Left lung (tissue), 14 donors: ENCODE measurements at places on chromosomes 16 and 17. TPM values are rescaled to one million over a fixed set of nuclear protein-coding genes. Genes with fewer than 3 reads are reported as not detected.

The CDR2L gene
- 14.8 TPM for polyA plus RNA-seq

- DNase-seq = no peak
These were observed 2.2 kb downstream of the SP2 start for GRCh38 chr17:47898241-47898640.

DNA sequence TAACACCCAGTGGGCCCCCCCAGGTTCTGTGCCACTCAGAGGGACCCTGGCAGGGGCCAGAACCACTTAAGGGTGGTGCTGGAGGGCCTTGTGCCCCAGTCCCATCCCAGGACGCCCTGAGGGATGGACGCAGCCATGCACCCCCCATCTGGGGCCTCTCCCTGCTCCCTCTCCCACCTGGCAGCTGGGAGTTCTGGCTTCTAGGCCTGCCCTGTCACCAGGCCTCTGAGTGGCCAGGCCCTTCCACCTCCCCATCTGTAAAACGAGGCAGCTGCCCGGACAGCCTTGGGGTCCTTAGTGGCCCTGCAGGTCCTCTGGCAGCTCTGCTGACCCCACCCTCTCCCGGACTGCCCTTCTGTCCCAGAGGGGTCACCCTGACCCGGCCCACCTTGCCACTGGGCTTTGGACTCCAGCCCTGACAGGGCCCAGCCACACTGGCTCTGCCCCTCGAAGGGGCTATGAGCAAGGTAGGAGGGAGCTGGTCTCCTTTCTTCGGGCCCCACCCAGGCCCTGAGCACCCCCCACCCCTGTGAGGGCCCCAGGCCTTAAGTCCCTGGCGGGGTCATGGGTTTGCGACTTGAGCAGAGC, 12.3 kb downstream of the PAM16 start:
- DNase-seq = no peak

- DNase-seq = no peak
These were observed 1.5 kb downstream of the DLX3 start for GRCh38 chr17:49993423-49994060.

- DNase-seq = no peak
These were observed 24.6 kb upstream of the RPH3AL start for GRCh38 chr17:376936-377863.

The WSB1 gene
- 412 TPM for polyA plus RNA-seq

The IL34 gene
- polyA plus RNA-seq = 0.32 TPM

DNA sequence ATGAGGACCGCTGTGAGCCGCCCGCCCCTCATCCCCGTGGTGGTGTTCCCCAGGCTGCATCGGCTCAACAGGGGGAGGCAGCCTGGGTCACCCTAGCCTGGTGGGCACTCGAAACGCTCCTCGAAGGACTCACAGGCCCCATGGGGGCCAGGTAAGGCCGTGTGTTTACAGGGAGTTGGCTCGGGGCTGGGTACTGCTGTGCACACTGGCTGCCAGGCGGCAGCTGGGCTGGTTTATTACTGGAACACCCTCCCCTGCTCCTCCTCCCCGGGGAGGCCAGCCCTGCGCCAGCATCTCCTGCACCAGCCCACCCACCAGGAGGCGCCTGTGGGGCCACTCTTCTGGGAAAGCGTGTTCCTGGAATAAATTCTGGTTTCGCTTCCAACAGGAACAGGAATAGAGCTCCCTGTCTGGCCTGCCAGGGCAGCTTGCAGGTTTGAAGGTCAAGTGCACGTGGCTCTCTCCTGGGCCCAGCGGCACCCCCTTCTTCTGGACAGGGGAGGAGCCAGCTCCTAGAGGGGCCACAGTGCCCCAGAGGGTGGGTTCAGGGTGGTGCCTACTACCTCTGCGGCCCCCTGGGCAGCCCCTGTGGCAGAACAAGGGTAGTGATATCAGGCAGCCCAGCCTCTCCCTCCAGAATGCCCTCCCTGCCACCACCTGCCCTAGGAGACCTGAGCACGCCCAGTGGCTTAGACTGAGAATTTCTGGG, 11.3 kb downstream of the MCRIP1 start:
- peak; percentile 39 for DNase-seq

GRCh38 chr16:117379-118365, 20.8 kb downstream of the NPRL3 start:
- peak; percentile 53 for DNase-seq

- DNase-seq = no peak
These were observed 59.9 kb downstream of the LITAF start for GRCh38 chr16:11526655-11527350.

- no peak for DNase-seq
These were observed 6.9 kb upstream of the PRSS27 start for GRCh38 chr16:2726923-2727322.

GRCh38 chr16:23244122-23244521, 58.0 kb upstream of the SCNN1B start:
- DNase-seq = no peak

GRCh38 chr16:72787514-72788268, 260.2 kb downstream of the ZFHX3 start:
- DNase-seq = peak; percentile 85

The TP53TG3F gene
- not detected for polyA plus RNA-seq

GRCh38 chr16:3127745-3128144, 7.1 kb upstream of the ZNF213 start:
- DNase-seq = no peak

The CSH1 gene
- polyA plus RNA-seq = 0.26 TPM

- no peak for DNase-seq
These were observed 302.1 kb downstream of the MAP2K6 start for GRCh38 chr17:69716556-69716955.

The MAF gene
- 98.9 TPM for polyA plus RNA-seq

The NLE1 gene
- polyA plus RNA-seq = 23.0 TPM

GRCh38 chr17:17681744-17682292, 560 bp downstream of the RAI1 start:
- no peak for DNase-seq

DNA sequence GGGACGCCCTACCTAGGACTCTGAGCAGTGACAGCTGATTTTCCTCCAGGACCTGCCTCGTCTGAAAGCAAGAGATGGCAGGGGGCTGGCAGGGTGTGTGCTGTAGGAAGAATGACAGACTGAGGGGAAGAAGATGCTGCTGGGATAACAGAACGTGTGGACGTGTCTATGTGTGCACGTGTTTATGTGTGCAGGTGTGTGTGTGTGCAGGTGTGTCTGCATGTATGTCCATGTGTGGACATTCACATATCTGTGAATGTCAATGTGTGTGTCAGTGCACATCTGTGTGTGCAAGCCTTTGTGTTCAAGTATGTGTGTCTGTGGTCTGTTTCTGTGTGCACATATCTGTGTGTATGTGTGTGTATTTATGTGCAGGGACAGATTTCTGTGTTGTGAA, 132.5 kb downstream of the SDK2 start:
- DNase-seq = no peak

GRCh38 chr16:6897876-6898485, 434.7 kb upstream of the RBFOX1 start:
- no peak for DNase-seq

DNA sequence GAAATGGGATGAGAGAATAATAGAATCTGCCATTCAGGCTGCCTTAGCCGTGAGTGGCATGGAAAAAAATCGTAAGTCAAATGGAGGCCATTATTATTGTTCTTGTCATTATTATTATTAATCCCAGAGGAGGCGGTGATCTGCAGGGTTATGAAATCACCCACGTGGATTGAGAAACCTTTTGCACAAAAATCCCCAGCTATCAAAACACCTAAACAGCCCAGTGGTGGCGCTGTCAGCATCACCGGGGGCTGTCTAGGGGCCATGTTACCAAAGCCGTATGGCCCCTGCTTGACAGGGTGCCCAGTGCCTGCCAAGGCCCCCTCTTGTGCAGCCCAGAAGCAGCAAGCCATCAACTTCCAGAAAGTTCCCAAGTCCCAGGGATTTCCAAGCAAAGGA, 25.2 kb downstream of the CNGB1 start:
- no peak for DNase-seq

The PDE6G gene
- 4.2 TPM for polyA plus RNA-seq

DNA sequence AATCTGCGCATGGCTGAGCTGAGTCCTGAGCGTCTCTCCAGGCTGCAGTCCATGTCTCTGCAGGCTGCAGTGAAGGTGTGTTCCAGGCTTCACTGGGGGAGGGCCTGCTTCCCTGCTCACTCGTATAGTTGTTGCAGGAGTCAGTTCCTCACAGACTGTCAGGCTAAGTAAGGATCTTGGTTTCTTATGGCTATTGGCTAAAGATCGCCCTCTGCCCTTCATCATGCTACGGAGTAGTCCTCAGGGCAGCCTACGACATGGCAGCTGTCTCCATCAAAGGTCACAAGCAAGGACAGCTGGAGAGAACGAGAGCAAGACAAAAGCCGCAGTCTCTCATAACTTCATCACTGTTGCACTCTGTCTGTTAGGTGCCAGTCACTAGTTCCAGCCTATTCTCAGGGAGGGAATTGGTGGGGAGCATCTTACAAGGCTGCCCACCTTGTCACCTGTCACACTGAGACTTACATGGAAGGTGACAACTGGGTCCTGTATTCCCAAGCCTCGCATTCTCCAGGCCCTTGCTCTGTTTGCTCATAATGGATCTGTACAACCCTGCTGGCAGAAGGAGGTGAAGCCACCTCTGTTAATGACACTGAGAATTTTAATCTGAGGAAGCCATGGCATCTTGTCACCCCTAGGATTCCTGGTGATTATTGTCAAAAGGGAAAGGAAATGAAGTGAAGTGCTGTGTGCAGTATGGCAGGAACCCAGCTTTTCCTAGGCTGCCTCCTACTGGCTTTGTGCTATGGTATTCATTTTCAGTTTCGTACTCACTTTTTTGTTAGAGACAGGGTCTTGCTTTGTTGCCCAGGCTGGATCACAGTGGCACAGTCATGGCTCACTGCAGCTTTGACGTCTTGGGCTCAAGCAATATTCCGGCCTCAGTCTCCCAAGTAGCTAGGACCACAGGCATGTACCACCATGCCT, 43.4 kb downstream of the MFSD11 start:
- DNase-seq = no peak

DNA sequence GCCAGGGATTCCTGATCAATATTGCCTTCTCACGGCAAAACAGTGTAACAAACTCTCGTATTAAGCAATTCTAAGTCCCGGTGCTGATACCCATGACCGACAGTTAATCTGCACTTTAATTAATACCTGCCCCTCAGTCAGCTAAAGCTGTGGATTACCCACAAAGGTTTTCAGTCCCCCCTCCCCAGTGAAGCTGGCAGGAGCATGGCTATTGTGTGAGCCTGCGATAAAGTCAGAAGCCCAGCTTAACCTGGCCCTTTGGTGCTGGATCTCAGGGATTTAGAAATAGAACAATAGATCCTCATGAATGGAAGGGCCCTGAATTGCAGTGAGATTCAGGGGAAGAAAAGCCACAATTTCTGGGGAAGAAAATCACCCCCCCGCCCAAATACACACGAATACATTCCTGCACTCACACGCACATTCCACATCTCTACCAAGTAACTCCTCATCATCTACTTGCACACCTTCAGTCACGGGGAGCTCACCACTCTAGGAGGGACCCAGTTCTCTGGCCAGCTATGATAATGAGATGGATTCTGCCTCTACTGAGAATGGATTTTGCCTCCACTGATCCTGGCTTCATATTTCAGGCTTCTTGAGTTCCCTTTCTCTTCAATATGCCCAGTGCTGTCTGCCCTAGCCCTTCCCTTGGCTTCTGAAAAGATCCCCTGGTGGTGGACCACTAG, 102.6 kb downstream of the WSCD1 start:
- DNase-seq = no peak

The ST6GALNAC2 gene
- 4.4 TPM for polyA plus RNA-seq

DNA sequence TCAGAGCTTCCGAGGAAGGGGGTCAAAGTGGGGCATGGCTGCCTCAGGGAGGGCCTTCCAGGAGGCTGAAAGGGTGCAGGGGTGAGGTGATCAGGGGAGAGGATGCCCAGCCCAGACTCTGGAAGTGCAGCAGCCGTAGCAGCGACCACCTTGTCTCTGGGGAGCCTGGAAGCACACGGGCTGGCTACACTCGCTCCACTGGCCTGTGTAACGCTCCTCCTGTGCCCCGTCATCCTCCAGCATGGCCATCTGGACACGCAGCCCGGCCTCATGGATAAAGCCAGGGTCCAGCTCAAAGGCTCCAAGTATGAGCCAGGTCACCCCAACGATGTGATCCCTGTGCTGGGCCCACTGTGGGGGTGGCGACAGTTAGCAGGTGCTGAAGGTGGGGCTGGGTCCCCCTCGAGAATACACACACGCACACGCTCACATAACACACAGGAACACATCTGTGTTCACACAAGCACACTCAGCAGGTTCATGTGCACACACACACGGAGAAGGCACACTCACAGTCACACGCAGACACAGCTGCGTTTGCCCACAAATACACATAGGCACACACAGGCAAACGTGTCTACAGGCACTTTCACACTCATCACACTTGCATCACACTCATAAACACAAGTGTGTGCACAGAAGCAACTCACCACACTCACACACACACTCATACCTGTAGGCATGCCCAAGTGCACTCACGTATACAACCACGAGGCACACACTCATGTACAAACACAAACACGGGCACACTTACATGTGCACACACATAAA, 19.3 kb downstream of the POLR3K start:
- DNase-seq = no peak

The CTRB1 gene
- polyA plus RNA-seq = 0.20 TPM

DNA sequence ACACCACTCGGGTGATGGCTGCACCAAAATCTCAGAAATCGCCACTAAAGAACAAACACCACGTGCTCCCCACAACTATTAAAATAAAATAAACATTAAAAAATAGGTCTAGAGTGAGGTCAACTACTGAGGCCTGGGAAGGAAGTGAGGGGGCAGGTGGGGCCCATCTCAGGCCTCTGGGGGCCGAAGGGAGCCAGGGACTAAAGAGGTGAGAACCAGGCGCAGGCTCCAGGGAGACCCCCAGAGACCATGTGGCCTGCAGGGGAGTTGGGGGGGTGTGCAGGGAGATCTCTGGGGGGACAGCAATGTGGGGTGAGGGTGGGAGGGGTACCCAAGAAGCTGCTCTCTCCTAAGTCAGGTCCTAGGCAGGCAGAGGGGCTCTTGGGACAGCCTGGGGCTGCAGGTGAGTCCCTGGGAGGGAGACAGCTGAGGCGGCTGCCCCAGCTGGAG, 111.3 kb upstream of the SMURF2 start:
- no peak for DNase-seq

- DNase-seq = peak; percentile 50
These were observed 19.2 kb downstream of the FMNL1 start for GRCh38 chr17:45240905-45241327.

The KRT39 gene
- not detected for polyA plus RNA-seq

- no peak for DNase-seq
These were observed 69.8 kb downstream of the SLC39A11 start for GRCh38 chr17:73022694-73023093.

DNA sequence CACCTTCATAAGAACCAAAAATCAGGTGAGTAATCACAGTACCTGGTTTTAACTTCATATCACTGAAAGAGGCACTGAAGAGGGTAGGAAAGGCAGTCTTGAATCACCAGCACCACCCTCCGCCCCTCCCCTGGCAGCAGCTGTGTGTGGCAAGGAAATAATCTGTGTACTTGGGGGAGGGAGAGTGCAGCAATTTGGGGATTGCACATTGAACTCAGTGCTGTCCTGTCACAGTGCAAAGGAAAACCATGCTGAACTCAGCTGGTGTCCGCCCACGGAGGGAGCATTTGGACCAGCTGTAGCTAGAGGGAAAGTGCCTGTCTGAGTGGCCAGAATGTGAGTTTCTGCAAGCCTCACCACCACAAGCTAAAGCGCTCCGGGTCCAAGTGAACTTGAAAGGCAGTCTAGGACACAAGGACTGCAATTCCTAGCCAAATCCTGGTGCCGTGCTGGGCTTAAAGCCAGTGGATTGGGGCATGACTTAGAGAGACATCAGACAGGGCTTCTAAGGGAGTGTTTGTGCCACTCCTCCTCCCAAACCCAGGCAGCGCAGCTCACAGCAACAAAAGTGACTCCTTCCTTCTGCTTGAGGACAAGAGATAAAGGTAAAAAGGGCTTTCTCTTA, 39.7 kb upstream of the ALDH3A1 start:
- no peak for DNase-seq

The GRB7 gene
- polyA plus RNA-seq = 28.0 TPM

The CDH1 gene
- polyA plus RNA-seq = 159 TPM
